ENCODE measurements at places on chromosomes 6 and 20. TPM values are rescaled to one million over a fixed set of nuclear protein-coding genes. Genes with fewer than 3 reads are reported as not detected.

- no peak for DNase-seq
These were observed 68.4 kb downstream of the ARID1B start for GRCh38 chr6:156845454-156846155.

GRCh38 chr6:48419992-48420391, 309.0 kb upstream of the PTCHD4 start:
- no peak for DNase-seq

GRCh38 chr6:17885889-17886576, 101.4 kb downstream of the KIF13A start:
- no peak for DNase-seq

GRCh38 chr6:95243053-95243452, 334.3 kb upstream of the MANEA start:
- DNase-seq = no peak

GRCh38 chr6:11770546-11771466, 7.8 kb downstream of the ADTRP start:
- no peak for DNase-seq

- no peak for DNase-seq
These were observed 685.5 kb upstream of the FLRT3 start for GRCh38 chr20:15022921-15023320.

GRCh38 chr6:85389151-85389797, 60.6 kb upstream of the NT5E start:
- DNase-seq = no peak

GRCh38 chr6:25302677-25303128, 23.5 kb downstream of the CARMIL1 start:
- DNase-seq = no peak

DNA sequence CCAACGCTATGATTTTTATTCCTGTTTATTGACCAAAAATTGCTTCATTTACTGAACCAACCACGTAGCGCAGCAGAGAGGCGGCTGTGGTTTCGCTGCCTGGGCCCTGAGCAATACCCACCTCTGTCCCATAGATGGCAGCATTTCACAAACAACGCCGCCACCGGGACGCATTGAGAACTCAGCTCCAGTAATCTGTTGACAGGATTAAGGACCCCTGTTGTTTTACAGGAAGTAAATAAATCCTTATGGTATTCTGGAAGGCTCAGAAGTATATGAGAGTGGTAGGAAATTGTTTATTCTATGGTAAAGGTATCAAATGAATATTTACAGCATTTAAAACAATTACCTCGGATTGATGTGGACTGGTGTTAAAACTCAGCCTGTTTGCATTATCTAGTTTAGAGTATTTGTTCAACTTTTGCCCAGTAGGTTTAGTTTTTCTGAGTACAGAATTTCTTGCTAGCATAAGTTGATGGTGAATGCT, 547.9 kb upstream of the SLC35B3 start:
- peak; percentile 60 for DNase-seq

GRCh38 chr6:111242452-111242851, 155.1 kb downstream of the SLC16A10 start:
- no peak for DNase-seq

DNA sequence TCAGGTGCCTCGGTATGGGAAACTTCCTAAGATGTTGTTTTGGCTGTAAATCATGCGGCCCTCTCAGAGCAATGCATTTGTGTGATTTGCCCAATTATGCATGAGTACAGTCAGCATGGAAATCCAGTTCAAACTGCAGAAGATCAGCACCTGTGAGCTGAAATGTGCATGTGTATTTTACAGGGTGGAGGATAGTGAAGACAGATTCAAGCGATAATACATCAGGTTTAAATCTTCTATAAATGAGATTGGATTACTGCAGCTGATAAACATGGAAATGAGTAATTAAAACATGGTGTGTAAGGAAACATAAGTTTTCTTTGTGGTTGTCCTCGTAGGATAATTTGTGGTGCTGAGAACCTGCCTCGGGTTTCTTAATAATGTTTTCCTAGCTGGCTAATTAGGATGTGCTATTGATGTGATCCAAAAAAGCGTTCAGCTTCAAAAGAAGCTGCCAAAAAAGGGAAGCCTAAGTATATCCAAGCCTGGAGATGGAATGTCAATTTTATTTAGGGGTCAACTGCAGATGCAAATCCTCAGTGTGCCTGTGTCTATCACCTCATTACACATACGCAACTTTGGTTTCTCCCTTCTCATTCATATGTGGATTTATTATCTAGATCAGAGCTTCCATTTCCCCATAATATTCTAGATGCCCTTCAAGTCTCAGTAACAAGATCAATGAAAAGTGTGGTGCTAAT, 117.1 kb upstream of the CCDC28A start:
- no peak for DNase-seq

- DNase-seq = peak; percentile 49
These were observed 89.8 kb upstream of the PAX1 start for GRCh38 chr20:21615617-21616080.

GRCh38 chr6:138378463-138378862, 758 bp downstream of the SMIM28 start:
- DNase-seq = no peak

GRCh38 chr20:11845340-11845739, 72.4 kb upstream of the BTBD3 start:
- DNase-seq = no peak

- peak; percentile 52 for DNase-seq
These were observed 70.0 kb downstream of the PTPN1 start for GRCh38 chr20:50580016-50580747.

- no peak for DNase-seq
These were observed 209.8 kb downstream of the TSHZ2 start for GRCh38 chr20:53181866-53182376.

DNA sequence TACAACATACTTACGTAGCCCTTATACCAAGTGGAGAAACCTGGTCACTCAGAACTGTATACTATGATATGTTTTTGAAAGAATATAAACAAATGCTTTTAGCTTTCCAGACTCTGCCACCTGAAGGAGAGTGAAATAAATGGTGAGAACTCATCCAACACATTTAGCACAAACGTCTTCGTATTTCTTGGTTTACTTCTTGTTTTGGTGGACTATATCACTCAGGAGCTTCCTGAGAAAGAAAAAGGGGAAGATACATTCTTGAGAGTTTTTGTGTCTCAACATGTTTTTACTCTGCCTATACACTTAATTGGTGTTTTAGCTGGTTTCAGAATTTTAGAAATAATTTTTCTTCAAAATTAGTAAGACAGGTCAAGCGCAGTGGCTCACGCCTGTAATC, 19.4 kb upstream of the CTAGE9 start:
- DNase-seq = no peak

GRCh38 chr6:43376551-43376981, 7.1 kb upstream of the ZNF318 start:
- no peak for DNase-seq

DNA sequence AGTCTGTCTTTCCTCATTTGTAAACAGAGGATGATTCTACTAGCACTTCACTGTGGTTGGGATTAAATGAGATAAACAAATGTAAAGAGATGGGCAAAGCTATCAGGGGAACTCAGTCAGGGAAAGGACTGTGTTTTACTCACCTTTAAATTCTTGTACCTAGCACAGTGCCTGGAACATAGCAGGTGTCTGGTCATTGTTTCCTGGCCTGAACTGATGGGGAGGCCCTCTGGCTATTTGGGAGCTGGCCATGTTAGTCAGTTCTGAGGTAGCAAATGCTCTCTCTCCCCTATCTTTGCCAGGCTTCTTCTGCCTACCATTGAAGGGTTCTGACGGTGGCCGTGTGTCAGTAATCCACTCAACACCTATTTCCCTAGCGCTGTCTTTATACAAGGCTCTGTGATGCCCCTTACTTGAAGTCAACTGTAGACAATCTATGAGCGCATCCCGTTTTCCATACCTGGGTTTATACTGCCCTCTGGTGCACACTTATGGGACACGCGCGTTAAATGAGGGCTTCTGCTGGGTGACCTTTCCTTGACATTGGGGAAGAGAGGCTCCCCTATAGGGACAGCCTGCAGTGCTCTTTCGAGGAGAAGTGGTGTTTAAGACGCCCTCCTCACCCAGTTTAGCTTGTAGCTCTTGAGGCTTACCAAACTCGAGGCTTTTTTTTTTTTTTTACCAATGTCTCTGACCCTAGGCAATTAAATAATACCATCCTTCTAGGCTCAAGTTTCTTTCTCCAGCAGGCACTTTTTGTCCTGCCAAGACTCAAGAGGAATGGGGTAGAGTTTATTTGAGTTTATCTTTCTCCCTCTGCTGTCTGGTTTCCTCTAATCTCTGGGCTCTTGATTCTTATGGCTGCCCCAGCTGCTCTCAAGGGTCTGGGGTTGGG, 4.0 kb upstream of the SPATS1 start:
- peak; percentile 76 for DNase-seq

DNA sequence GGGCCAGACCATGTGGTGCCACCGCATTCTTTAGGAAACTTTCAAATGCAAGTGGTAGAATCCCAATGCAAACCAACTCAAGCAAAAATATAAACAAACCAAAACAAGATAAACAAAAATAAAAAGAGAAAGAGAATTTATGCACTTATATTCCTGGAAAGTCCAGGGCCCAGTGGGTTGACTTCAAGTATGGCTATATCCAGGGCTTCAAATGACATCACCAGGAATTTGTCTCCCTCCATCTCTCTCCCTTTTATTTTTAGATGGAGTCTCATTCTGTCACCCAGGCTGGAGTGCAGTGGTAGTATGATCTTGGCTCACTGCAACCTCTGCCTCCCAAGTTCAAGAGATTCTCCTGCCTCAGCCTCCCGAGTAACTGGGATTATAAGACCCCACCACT, 56.1 kb upstream of the PNRC1 start:
- DNase-seq = no peak

- DNase-seq = no peak
These were observed 4.1 kb downstream of the TCEA2 start for GRCh38 chr20:64067005-64067632.

- DNase-seq = no peak
These were observed 55.5 kb downstream of the CPNE5 start for GRCh38 chr6:36783603-36784375.

GRCh38 chr20:61727761-61728160, 337.9 kb downstream of the TAF4 start:
- DNase-seq = no peak

GRCh38 chr6:111761783-111762312, 111.4 kb downstream of the FYN start:
- DNase-seq = no peak

DNA sequence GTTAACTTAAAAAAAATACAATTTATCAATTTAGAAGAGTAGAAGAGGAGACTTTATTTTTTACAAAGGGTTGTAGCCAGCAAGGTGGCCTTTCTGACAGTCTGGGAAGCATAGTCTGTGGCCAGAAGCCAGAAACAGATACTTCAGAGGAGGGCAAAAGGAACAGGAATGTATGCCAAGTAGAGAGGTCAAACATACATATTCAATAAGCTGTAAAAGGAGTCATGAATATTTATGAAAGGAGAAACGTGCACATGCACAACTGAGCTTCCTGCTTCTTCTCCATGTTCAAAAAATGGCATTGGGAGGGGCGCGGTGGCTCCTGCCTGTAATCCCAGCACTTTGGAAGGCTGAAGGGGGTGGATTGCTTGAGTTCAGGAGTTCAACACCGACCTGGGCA, 43.9 kb upstream of the FAM184A start:
- no peak for DNase-seq

DNA sequence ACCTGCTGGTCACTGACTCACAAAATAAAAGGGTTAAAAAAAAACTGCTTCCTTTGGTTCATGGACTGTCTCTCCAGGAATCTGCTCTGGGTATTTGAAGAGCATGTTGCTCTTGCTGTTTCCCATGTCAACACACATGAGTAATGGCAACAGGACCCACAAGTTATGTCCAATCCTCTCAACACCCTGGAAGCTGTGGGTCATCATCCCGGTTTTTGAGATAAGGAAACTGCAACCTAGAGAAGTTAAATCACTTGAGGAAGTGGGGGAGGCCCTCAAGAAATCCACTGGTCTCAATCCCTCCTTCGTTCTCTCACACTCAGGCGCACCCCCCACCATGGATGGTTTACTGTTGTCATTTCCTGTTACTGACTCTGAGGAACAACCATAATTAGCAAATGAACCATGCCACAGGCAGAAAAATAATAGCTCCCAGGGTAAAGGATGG, 12.4 kb downstream of the MAP1LC3A start:
- no peak for DNase-seq

DNA sequence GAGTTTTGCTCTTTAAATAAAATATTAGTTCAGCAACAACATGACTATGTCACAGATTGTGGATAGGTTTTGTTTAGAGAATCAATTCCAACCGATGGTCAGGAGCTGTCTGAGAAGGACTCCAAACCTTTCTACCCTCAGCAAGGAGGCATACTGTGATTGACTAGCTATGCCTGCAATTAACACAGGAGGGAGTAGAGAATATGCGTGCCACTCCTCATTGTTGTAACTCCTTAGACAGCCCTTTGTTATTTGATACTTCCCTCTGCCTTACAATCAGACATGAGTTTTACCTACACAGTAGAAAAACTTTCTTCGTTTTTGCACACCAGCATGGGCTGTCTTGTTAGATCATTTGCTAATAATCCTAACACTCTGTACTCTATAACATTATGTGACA, 796.5 kb downstream of the PRIM2 start:
- DNase-seq = no peak

DNA sequence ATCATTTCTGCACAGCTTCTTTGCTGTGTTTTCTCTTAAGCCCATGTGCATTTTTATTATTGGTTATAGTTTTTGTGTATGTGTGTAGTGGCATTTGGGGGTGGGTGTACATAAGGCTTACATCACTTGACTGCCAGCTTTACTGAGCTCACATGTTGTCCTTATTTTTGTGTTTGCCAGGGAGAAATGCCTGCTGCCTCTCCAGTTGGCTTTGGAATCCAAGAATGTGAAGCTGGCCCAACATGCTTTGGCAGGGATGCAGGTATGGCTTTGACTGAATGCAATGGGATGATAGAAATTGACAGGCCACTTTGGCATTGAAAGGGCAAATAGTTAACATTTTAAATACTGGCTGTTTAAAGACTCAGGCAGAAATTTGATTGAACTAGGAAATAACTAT, 11.4 kb downstream of the PBOV1 start:
- DNase-seq = no peak

Gene SLC26A8
- not detected for total RNA-seq

Gene SLC17A3
- total RNA-seq = 0.75 TPM

Gene WFDC5
- not detected for total RNA-seq

Gene CCDC167
- 54.8 TPM for total RNA-seq

Gene F13A1
- not detected for total RNA-seq

Gene PDE7B
- total RNA-seq = 1.2 TPM

Gene PTPRK
- total RNA-seq = 2.5 TPM

Gene KCNK5
- 4.2 TPM for total RNA-seq

Gene HLA-DRB5
- total RNA-seq = 29.2 TPM

Gene SNAP25
- not detected for total RNA-seq

Gene FBXL4
- 11.2 TPM for total RNA-seq

Gene FHL5
- not detected for total RNA-seq

Gene IP6K3
- total RNA-seq = not detected

Gene C20orf141
- total RNA-seq = not detected

Gene SERPINB6
- 14.3 TPM for total RNA-seq

Gene SCP2D1
- not detected for total RNA-seq

Gene GGT7
- 7.2 TPM for total RNA-seq

Gene LTB
- 747 TPM for total RNA-seq

Gene OR2H1
- not detected for total RNA-seq

Gene INSM1
- not detected for total RNA-seq

All from activated CD4-positive, alpha-beta T cell treated with anti-CD3 and anti-CD28 coated beads, Interleukin-2, amount 10 ng/mL, durations not matched to agents 7 days and 5 days (primary cell).